CD4-positive, CD25-positive, alpha-beta regulatory T cell (primary cell): ENCODE measurements at places on chromosomes 6 and 20. TPM values are rescaled to one million over a fixed set of nuclear protein-coding genes. Genes with fewer than 3 reads are reported as not detected.

GRCh38 chr20:44135417-44136204, 51.4 kb downstream of the JPH2 start:
- H3K4me1 ChIP-seq: no peaks in the 10 kb centered on the region
- DNase-seq: no peak
- H3K27me3 ChIP-seq: peaks cover 2% of the 10 kb centered on the region
- no peak overlapping the region for H3K27ac ChIP-seq
- H3K4me3 ChIP-seq: no peak overlapping the region
- no peaks in the 10 kb centered on the region for H3K36me3 ChIP-seq

DNA sequence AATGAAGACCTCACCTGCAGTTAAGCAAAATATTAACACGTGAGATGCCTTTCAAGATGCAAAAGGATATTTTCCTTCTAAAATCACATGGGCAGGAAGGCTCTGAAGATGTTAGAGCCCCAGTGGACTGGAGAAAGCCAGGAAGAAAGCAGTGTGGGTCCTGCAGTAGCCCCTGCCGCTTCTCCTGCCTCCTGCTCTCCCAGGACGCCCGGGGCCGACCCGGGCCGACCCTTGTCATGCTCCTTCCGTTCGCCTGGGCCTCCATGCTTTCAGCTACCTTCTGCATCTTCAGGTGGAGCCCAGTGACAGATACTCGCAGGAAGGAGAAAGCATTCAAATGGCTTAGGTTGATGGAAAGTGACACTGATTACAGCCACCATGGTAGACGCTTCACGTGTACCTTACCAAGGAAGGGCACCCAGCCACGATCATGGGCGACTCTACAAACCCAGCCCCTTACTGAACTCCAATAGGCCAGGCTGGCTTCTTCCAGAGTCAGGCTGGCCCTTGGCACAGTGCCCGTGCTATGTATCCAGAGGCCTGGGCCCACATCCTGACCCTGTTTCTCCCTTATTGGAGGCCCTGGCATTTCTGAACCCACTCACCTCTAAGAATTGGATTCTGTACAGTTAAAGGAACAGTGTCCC, 69.0 kb downstream of the TCP11 start:
- H3K27ac ChIP-seq: no peak overlapping the region
- DNase-seq: no peak
- H3K4me3 ChIP-seq: no peak overlapping the region
- H3K36me3 ChIP-seq: no peaks in the 10 kb centered on the region
- no peaks in the 10 kb centered on the region for H3K27me3 ChIP-seq
- H3K4me1 ChIP-seq: no peaks in the 10 kb centered on the region

- H3K27me3 ChIP-seq: no peaks in the 10 kb centered on the region
- H3K4me3 ChIP-seq: no peak overlapping the region
- H3K27ac ChIP-seq: no peak overlapping the region
- H3K36me3 ChIP-seq: no peaks in the 10 kb centered on the region
- H3K4me1 ChIP-seq: no peaks in the 10 kb centered on the region
- DNase-seq: peak; percentile 45
Measured at GRCh38 chr6:113306552-113307145, 550.5 kb upstream of the MARCKS start.

DNA sequence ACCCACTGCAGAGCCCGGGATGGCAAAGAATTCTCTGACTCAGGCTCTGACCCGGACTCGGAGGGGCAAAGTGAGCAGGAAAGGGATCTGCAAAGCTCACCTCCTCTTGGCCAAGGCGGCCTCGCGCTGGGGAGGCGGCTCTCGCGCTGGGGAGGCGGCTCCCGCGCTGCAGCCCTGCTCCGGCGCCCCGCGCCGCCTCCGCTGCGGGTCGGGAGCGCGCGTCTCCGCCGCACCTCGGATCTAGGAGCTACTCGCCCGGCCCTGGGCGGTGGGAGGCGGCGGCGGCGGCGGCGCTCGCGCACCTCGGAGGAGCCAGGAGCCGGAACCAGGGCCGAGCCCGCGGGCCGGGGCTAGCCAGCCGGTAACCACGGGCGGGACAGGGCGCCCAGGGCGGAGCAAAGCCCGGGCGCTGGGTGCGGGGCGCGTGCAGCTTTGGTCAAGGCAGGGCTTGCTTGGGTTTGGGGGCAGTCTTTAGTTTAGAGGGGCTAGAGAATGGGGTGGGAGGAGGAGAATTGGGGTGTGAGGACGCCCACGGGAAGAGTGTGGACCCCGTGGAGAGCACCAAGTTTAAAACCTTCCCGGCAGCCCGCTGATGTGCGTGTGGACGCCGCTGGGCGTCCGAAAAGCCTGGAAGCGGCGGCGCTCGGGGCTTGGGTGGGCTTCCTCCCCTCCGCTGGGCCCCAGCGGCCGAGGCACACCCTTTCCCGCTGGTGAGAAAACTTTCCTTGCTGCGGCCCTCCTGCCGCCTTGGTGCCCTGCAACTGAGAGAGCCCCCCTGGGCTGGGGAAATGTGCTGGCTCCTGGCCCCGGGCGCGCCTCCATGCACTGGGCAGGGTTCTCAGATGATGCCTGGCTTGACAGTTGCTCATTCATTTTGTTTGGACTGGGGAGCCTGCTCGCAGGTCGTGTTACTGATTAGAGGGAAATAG, at the start of gene MRAP2:
MRAP2 (plus strand) TSS at position 250 of the 929 bp plus-strand sequence. CDS start 21,547 bp downstream, outside the sequence.
- no peak within 1 kb of the TSS for H3K27ac ChIP-seq
- no peaks in the 10 kb centered on the region for H3K36me3 ChIP-seq
- peaks cover 3% of the 10 kb centered on the region for H3K4me1 ChIP-seq
- no peak for DNase-seq
- peaks cover 19% of the 10 kb centered on the region for H3K27me3 ChIP-seq
- H3K4me3 ChIP-seq: no peak within 1 kb of the TSS

GRCh38 chr6:15819841-15820240, 157.0 kb upstream of the DTNBP1 start:
- H3K27ac ChIP-seq: no peak overlapping the region
- H3K4me3 ChIP-seq: no peak overlapping the region
- H3K27me3 ChIP-seq: peaks cover 10% of the 10 kb centered on the region
- no peaks in the 10 kb centered on the region for H3K36me3 ChIP-seq
- H3K4me1 ChIP-seq: no peaks in the 10 kb centered on the region

DNA sequence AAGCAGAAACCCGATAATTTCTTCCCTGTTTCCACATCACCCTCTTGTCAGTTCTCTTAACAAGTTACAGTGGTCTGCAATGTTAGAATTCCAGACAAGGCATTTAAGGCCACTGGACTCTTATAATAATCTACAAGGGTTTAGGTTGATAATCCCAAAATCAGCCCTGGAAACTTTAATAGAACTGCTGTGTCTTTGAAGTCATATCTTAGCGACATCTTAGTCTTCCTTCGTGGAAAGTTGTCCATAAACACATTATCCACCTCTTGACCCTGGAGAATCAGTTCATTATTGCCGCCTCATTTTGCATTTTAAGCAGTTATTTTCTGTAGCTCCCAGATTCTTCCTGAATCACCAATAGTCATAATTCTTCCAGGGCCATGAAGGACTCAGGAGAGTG, 108.6 kb upstream of the PLCB4 start:
- H3K27me3 ChIP-seq: no peaks in the 10 kb centered on the region
- no peak overlapping the region for H3K4me3 ChIP-seq
- no peak for DNase-seq
- H3K36me3 ChIP-seq: no peaks in the 10 kb centered on the region
- H3K27ac ChIP-seq: no peak overlapping the region

- no peak overlapping the region for H3K4me3 ChIP-seq
- H3K27me3 ChIP-seq: no peaks in the 10 kb centered on the region
- H3K36me3 ChIP-seq: peaks cover 79% of the 10 kb centered on the region
- H3K27ac ChIP-seq: no peak overlapping the region
- H3K4me1 ChIP-seq: no peaks in the 10 kb centered on the region
Measured at GRCh38 chr6:37319156-37319555, 34.6 kb upstream of the RNF8 start.

DNA sequence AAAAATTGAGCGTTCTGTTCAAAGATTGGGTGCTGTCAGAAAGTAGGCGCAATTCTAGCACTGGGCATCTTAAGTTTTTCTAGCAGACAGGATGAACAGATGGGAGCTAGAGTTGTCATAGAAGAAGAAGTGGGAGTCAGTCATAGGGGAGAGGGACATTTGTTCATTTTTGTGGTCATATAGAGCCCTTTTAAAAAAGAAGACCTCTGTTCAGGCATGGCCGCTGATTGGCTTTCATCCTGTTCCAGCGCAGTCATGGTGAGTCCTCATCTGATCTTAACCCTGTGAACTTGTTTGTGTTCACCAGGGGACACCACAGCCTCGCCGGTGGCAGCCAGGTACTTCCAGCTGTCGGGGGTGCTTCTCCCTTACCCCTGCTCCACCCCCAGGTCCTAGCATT, 29.7 kb upstream of the PBOV1 start:
- H3K36me3 ChIP-seq: no peaks in the 10 kb centered on the region
- H3K4me1 ChIP-seq: no peaks in the 10 kb centered on the region
- no peak for DNase-seq
- no peak overlapping the region for H3K27ac ChIP-seq

- H3K4me1 ChIP-seq: no peaks in the 10 kb centered on the region
- no peaks in the 10 kb centered on the region for H3K36me3 ChIP-seq
- H3K4me3 ChIP-seq: no peak overlapping the region
- no peak for DNase-seq
- no peak overlapping the region for H3K27ac ChIP-seq
- H3K27me3 ChIP-seq: no peaks in the 10 kb centered on the region
Measured at GRCh38 chr6:140002396-140003022, 628.1 kb upstream of the CITED2 start.

- no peaks in the 10 kb centered on the region for H3K27me3 ChIP-seq
- no peaks in the 10 kb centered on the region for H3K4me1 ChIP-seq
- H3K27ac ChIP-seq: no peak overlapping the region
- no peak overlapping the region for H3K4me3 ChIP-seq
- no peaks in the 10 kb centered on the region for H3K36me3 ChIP-seq
Measured at GRCh38 chr6:5020142-5020541, 16.3 kb upstream of the RPP40 start.

GRCh38 chr6:36436466-36436865, 6.2 kb downstream of the PXT1 start:
- H3K36me3 ChIP-seq: no peaks in the 10 kb centered on the region
- H3K27me3 ChIP-seq: no peaks in the 10 kb centered on the region
- H3K4me3 ChIP-seq: no peak overlapping the region
- no peak overlapping the region for H3K27ac ChIP-seq

DNA sequence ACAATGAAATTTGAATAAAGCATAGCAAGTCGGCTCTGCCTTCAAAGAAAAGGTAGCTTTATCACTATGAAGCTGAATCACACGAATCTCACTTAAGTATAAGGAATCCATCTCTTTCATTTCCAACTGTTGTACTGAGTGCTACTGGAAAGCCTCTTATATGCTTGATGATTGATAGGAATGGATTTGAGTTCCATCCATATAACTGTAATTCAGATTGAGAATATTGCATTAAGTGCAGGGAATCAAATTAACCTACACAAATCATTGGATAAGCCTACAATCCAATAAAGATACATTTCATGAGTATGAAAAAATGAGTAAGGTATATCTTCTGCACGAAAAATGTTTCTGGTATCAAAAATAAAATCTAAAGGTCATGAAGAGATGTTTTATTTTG, 444.8 kb upstream of the PLCB4 start:
- no peaks in the 10 kb centered on the region for H3K4me1 ChIP-seq
- H3K27ac ChIP-seq: no peak overlapping the region
- no peak overlapping the region for H3K4me3 ChIP-seq
- no peak for DNase-seq

GRCh38 chr20:47850146-47850545, 64.9 kb upstream of the SULF2 start:
- H3K4me3 ChIP-seq: no peak overlapping the region
- no peaks in the 10 kb centered on the region for H3K36me3 ChIP-seq
- H3K4me1 ChIP-seq: no peaks in the 10 kb centered on the region
- DNase-seq: no peak

- no peaks in the 10 kb centered on the region for H3K27me3 ChIP-seq
- no peak overlapping the region for H3K4me3 ChIP-seq
- DNase-seq: no peak
- no peak overlapping the region for H3K27ac ChIP-seq
- H3K36me3 ChIP-seq: no peaks in the 10 kb centered on the region
Measured at GRCh38 chr20:43842126-43843020, 72.3 kb upstream of the TOX2 start.

GRCh38 chr6:127590344-127590743, 13.4 kb downstream of the C6orf58 start:
- H3K27ac ChIP-seq: no peak overlapping the region
- H3K4me3 ChIP-seq: no peak overlapping the region
- H3K36me3 ChIP-seq: no peaks in the 10 kb centered on the region
- no peaks in the 10 kb centered on the region for H3K27me3 ChIP-seq
- no peak for DNase-seq
- H3K4me1 ChIP-seq: no peaks in the 10 kb centered on the region

DNA sequence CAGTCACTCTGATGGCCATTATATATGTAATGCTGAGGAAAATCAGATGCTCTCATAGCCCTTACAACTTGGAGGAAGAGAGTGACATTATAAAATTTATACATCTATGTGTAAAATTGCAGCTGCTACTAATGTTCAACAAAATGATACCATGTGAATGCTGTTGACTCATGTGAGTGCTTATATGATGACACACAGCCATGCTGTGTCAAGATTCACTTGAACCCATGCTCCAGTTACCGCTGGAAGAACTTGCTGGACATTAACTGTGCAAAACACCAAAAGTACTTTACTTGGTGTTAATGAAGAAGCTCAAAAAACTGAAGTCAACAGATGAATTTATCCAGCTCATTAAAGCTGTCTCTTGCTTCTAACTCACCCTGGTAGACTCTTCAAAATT, 318.9 kb upstream of the PLCB4 start:
- H3K4me1 ChIP-seq: no peaks in the 10 kb centered on the region
- H3K27ac ChIP-seq: no peak overlapping the region
- no peaks in the 10 kb centered on the region for H3K27me3 ChIP-seq
- H3K36me3 ChIP-seq: no peaks in the 10 kb centered on the region
- no peak overlapping the region for H3K4me3 ChIP-seq
- no peak for DNase-seq

GRCh38 chr6:90493332-90493731, 93.5 kb downstream of the MAP3K7 start:
- H3K4me3 ChIP-seq: no peak overlapping the region
- H3K27ac ChIP-seq: no peak overlapping the region
- peaks cover 22% of the 10 kb centered on the region for H3K27me3 ChIP-seq

Gene SMPDL3A
- not detected for polyA plus RNA-seq

Gene RIMS4
- polyA plus RNA-seq: not detected

Gene STX7
- 19.0 TPM for polyA plus RNA-seq

Gene FABP7
- polyA plus RNA-seq: not detected

Gene HLA-DRA
- 118 TPM for polyA plus RNA-seq

Gene EDN1
- not detected for polyA plus RNA-seq
